ENCODE measurements at places on chromosomes 2 and 18.

- DNase-seq, result no peak
These were observed 707 bp downstream of the KRCC1 start for GRCh38 chr2:88054782-88055370.

DNA sequence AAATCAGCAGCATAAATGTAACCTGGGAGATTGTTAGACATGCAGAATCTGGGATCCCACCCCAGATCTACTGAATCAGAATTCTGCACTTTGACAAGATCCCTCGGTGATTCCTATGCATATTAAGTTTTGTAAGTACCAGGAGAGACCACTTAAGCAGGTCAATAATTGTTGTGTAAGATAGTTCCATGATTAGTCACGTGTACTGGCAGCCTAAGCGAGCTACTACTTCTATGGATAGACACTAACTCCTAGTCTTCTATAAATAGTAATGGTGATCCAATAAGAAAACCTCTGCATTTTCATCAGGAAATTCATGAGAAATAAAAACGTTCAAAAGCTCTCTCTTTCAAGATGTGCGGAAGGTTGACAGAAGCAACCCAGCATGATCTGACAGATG is 988.2 kb upstream of the CHAC2 start:
- no peak for DNase-seq

DNA sequence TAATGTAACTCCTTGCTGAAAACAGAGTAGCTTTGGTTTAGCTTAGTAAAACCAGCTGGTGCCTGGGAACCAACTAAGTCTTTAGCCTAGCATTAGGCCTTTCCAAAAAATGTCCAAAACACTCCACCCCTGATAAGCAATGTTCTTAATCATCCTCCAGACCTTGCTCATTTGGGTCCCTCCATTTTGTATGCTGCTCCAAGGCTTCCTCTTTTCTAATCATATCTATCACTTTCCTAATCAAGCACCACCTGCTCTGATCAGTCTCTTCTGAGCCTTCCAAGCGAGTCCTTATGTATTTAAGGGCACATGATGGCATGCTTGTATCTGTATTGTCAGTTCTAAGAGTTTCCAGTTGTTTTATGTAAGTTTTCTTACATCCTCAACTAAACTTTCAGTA is 23.6 kb downstream of the THADA start:
- DNase-seq, result no peak

DNA sequence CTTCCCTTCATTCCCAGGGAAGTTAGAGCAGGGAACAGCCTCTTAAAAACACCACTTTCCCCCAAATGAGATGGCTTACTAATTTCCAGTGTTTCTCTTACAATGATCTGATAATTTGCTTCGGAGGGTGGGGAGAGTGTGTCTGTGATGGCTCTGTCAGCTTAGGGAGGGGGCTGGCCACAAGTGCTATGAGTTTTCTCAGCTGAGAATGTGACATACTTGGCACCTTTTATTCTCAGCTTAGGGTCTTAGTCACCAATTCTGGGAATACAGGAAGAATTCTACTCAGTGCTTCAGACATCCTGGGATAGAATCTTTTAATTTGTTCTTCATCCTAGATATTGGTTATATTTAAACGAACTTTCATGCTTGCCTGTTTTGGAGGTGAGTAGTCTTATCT is 64.4 kb downstream of the AOX1 start:
- DNase-seq, result no peak

- no peak for DNase-seq
These were observed 54.4 kb downstream of the PMAIP1 start for GRCh38 chr18:59954241-59954640.

GRCh38 chr2:164182116-164182627 is 439.1 kb downstream of the GRB14 start:
- DNase-seq, result no peak

Data from NCI-H187 treated with DMSO at 0.1 percent for 48 hours (cell line).